ENCODE measurements at places on chromosomes 16 and 17.

GRCh38 chr16:50651835-50652438, 29.2 kb downstream of the SNX20 start:
- DNase-seq: no peak

- no peak for DNase-seq
Measured at GRCh38 chr17:21294321-21295035, 10.0 kb downstream of the MAP2K3 start.

DNA sequence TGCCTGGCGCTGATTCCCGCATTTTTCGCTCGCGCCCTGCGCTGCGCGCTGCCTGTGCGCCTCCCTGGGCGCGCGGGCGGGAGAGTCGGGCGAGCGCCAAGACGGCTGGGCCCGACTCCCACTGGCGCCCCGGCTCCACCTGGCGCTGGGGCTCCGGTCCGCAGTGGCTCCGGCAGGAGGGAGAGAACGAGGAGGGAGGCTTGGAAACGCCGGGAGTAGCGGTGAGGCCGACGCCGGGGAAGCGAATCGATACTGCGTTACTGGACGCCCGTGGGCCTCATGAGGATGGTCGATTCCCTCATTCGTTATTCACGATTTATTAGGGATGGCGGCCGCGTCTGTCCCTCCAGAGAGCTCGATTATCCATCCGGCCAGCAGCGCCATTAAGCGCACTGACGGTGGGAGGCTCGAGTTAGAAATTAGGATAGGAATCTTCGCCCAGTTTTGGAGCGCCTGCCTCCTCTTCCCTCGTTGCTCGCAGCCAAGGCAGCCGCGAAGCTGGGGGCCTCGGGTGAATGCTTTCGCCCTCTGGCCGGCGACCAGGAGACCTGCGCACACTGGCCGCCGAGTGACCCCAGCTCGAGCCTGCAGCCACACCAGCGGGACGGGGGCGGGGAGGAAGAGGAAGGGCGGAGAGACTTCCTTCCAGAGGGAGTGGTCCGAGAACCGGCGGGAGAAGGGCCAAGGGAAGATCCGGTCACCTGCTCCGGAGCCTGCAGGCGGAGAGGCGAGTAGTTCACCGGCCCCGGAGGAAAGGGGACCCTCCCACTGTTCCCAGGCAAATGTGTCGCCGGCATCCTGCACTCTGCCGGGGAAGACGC, 1.3 kb upstream of the PCGF2 start:
- no peak for DNase-seq

- DNase-seq: no peak
Measured at GRCh38 chr16:9219813-9220212, 128.4 kb downstream of the HAPSTR1 start.

DNA sequence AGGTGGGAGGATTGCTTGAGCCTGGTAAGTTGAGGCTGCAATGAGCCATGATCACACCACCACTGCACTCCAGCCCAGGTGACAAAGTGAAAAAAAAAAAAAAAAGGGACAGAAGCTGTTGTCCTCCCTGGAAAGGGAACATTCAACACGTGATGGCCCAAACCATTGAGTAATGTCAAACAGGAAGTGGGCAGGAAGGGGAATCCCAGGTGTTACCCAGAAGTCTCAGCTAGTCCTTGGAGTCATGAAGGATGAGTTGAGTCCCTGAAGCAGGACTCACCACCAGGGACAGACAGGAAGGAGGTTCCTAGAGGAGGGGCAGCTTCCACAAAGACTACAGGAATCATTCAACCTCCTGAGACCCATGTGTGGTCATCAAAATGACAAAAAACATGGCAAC, 19.8 kb upstream of the CMIP start:
- DNase-seq: no peak

DNA sequence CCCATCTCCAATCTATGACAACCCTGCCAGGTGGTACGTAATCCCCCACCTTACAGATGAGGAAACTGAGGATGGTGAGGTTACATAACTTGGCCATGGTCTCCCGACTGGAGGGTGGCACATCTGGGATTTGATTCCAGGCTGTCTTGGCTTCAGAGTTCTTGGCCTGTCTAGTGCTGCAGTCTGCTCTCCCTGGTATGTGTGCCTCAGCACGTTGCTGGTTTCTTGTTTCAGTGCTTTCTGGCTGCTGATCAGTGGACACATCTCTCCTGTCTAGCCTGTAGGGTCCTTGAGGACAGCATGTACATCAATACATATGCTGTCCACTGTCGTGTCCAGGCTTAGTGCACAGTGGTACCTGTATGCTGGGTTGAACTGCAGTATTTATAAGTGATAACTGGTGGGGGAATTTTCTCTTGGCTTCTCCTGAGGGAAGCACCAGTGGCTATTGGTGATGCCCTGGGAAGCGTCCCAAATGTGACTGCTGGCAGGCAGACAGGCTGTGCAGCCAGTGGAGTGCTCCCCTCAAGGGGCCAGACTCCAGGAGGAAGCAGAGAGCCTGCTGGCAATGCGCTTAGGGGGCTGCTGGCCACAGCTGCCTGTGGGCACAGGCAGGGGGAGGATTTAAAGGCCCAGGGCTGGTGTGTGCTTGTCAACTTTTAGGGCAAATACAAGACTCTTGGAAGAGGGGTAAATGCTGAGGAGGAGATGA, 14.4 kb downstream of the CTRL start:
- no peak for DNase-seq

GRCh38 chr16:88013091-88013609, 61.9 kb downstream of the BANP start:
- DNase-seq: no peak

- no peak for DNase-seq
Measured at GRCh38 chr17:80106176-80106575, 4.8 kb downstream of the GAA start.

GRCh38 chr17:16942141-16943031, 29.5 kb downstream of the TNFRSF13B start:
- DNase-seq: no peak

Data from stimulated activated CD4-positive, alpha-beta T cell treated with anti-CD3 and anti-CD28 coated beads, TNF-alpha, amount 100 ng/mL, for 24 hours (primary cell).